ENCODE measurements at places on chromosomes 7 and 10.

DNA sequence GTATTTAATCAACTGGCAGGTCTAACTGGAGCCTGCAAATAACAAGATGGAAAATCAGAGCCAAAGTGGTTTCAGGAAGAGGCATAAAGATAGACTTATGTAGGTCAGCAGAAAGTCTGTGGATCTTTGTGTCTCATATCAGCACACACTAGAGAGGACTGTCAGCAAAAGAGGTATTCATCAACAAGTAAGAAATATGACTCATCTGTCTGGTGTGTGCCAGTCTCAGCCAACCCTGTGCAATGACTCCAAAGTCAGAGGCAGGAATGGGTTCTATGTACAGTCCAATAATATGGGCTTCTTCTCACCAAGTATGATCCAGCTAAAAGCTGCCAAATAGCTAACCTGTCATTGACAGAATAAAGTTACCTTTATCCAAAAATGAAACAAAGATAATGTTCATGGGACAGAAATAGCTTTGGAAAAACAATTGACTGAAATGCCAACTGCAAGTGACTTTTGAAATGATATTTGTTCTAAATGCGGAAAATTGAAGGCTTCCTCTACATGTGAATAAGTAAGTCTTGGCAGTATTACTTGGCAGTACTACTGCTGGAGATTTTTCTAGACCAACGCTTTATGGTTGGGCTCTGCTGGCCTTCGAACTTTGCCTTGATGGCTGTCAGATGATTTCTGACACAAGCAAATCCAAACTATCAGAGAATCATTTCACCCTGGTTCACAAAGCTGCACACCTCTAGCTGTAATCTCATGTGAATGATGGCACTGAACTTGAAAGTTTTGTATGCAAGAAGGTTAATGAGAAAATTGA is 272.3 kb upstream of the SEMA3C start:
- H3K4me3 ChIP-seq, result no peak overlapping the region
- H3K36me3 ChIP-seq, result no peaks in the 10 kb centered on the region
- H3K4me1 ChIP-seq, result no peaks in the 10 kb centered on the region
- DNase-seq, result no peak

DNA sequence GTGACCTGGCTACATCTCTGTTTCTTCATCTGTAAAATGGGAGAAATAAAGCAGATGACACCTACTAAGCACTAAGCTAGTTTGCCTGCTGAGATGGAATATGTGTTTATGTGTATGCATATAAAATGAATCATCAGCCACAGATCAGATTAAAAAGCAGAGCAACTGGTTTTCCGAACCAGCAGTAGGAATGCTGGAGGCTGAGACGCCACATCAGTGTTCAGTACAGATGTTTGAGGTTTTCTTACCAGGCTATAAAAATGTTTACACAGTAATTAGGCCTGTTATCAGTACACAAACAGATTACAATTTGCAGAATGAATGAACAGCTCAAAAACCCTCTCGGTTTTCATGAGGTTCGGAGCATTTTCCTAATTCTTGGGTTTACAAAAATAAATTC is 85.8 kb downstream of the CALN1 start:
- H3K4me1 ChIP-seq, result no peaks in the 10 kb centered on the region
- no peak for DNase-seq
- no peaks in the 10 kb centered on the region for H3K36me3 ChIP-seq
- H3K27me3 ChIP-seq, result no peaks in the 10 kb centered on the region

DNA sequence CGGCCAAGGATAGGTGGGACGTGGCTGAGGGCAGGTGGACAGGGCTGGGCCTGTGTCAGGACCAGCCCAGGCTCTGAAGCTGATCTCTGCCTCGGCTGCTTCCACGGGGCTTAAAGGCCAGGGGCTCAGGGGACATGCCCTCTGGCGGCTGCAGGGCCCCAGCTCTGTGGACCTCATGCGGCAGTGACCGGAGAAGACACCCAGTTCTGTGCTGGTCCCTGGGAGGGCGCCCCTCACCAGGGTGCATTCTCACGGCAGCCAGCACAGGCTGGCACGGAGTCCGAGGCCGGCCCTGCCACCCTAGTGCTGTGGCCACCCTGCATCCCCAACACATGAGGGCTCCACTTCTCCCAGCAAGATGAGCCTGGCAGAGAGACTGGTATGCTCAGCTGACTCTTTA is 30.3 kb downstream of the YKT6 start:
- H3K27me3 ChIP-seq, result no peaks in the 10 kb centered on the region
- H3K4me3 ChIP-seq, result no peak overlapping the region
- DNase-seq, result no peak
- no peaks in the 10 kb centered on the region for H3K36me3 ChIP-seq
- H3K27ac ChIP-seq, result no peak overlapping the region

DNA sequence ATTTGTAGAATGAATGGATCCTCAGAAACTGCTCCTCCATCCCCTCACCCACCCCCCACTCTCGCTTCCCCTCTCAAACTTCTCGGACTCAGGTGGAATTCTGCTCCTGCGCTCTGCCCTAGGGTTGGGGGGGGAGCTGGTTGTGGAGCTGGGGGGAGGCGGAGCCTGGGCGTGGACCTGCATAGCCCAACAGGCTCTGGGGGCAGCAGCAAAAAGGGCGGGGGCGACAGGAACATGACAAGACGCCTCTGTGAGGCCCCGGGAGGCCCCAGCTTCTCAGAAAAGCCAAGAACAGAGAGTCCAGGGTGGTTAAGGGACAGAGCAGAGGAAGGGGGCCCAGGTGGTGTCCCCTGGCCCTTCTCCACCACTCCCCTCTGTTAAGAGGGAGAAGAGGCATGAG is 3.5 kb downstream of the TSC22D4 start:
- peaks cover 58% of the 10 kb centered on the region for H3K4me1 ChIP-seq
- H3K27me3 ChIP-seq, result no peaks in the 10 kb centered on the region
- H3K27ac ChIP-seq, result peak overlapping the region; percentile 95
- peak; percentile 82 for DNase-seq
- H3K4me3 ChIP-seq, result no peak overlapping the region

DNA sequence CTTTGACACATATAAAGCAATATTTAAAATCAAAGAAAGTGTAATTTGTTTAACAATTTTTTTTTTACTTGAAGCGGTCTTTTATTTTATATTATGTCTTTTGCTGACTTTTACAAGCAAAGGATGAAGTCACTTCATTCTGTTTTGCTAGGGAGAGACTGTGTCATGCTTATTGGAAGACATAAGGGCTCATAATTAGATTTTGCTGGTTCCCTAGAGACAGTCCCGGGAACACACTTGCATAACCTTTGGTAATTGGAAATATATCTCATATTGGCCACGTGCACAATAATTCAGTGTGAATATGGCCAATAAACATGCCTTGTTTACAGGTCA is 448 bp upstream of the NET1 start:
- peaks cover 6% of the 10 kb centered on the region for H3K4me1 ChIP-seq
- no peak overlapping the region for H3K27ac ChIP-seq
- H3K4me3 ChIP-seq, result peak overlapping the region; percentile 80

- no peaks in the 10 kb centered on the region for H3K4me1 ChIP-seq
- no peaks in the 10 kb centered on the region for H3K36me3 ChIP-seq
- no peaks in the 10 kb centered on the region for H3K27me3 ChIP-seq
Observed at GRCh38 chr7:132131196-132131595, 445.1 kb downstream of the PLXNA4 start.

- H3K27me3 ChIP-seq, result no peaks in the 10 kb centered on the region
- no peaks in the 10 kb centered on the region for H3K4me1 ChIP-seq
- H3K4me3 ChIP-seq, result no peak overlapping the region
- no peaks in the 10 kb centered on the region for H3K36me3 ChIP-seq
- H3K27ac ChIP-seq, result no peak overlapping the region
- DNase-seq, result no peak
Observed at GRCh38 chr7:98418636-98419315, 17.9 kb upstream of the BAIAP2L1 start.

DNA sequence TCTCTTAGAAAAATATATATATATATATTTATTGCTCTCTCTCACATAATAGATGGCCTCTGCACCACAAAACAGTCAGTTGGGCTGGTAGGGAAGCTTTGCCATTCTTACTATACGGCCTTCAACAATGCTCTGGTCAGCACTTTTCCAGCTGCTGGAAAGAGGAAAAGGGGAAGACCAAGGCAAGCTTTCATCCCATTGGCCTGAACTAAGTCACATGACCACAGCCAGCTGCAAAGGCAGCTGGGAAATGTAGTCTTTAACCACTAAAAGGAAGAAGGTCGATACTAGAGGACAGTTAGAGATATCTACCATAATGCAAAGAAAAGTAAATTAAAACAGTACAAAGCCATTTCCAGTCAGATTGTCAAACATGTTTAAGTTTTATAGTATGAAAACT is 58.4 kb upstream of the MACROH2A2 start:
- H3K4me1 ChIP-seq, result no peaks in the 10 kb centered on the region
- DNase-seq, result peak; percentile 79
- no peaks in the 10 kb centered on the region for H3K36me3 ChIP-seq
- H3K4me3 ChIP-seq, result no peak overlapping the region
- H3K27ac ChIP-seq, result no peak overlapping the region
- no peaks in the 10 kb centered on the region for H3K27me3 ChIP-seq

- DNase-seq, result peak; percentile 62
- H3K27ac ChIP-seq, result peak overlapping the region; percentile 42
- H3K4me3 ChIP-seq, result no peak overlapping the region
- H3K4me1 ChIP-seq, result peaks cover 13% of the 10 kb centered on the region
- H3K36me3 ChIP-seq, result no peaks in the 10 kb centered on the region
Observed at GRCh38 chr7:105210721-105211205, 178.0 kb downstream of the SRPK2 start.

Data from testis (tissue), 5 donors.